ENCODE measurements at places on chromosomes 2 and 18.
A peak's percentile ranks its signal among the peaks of the same experiment; 100 is the strongest.

DNA sequence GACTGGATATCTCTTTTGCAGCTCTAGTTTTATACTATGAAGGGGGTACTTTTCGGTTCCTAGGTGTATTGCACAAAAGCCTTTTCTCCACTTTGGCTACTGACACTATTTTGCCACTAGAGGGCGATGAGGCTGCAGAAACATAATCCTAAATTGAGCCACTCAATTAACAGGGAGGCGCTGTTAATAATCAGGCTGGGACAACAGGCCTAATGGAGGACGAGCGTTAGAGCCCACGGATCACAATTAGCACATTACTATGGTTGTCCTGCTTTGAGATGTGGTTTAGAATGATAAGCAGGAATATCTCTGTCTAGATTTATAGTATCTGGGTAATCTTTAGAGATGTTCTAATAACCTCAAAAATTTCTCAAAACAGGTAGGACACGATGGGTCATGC, 62.2 kb upstream of the PMAIP1 start:
- DNase-seq, result peak; percentile 77

GRCh38 chr18:49707599-49707998, 105.7 kb downstream of the ACAA2 start:
- no peak for DNase-seq

- no peak for DNase-seq
These were observed 160.4 kb upstream of the TMEM200C start for GRCh38 chr18:6055711-6056110.

DNA sequence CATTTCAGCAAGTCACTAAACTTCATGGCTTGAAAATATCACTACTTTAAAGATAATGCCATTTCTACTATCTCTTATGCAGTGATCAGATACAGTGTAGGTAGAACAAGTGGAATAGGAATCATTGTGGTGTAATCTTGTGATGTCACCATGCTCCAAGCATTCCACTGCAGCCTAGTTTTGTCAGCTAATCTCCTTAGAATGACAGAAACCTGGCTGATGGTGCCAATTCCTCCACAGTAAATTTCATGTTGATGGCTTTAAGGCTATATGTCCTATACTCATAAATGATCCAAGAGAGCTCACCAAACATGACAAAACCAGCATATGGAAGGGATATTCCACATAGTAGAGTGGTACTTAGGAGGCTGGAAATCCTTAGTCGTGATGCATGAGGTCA, 184.9 kb downstream of the PDE1A start:
- no peak for DNase-seq

DNA sequence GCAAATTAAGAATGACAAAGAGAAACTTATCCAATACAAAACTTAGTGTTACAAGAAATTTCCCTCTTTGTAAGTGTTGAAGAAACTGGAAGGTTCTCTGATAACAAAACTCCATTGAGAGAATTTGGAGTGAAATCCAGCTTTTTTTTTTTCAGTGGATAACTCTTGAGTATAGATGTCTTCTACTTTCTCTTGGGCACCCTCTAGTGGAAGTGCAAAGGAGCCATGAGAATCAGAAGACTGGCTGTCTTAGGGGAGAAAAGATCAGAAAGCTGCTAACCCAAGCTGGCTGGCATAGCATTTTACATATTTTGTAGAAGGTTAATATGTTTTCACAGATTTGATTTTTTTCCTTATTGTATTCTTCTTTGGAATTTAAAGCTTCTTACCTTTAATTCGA, 138.8 kb upstream of the SATB2 start:
- DNase-seq, result no peak

GRCh38 chr2:95058466-95058988, 33.0 kb downstream of the MAL start:
- DNase-seq, result no peak

DNA sequence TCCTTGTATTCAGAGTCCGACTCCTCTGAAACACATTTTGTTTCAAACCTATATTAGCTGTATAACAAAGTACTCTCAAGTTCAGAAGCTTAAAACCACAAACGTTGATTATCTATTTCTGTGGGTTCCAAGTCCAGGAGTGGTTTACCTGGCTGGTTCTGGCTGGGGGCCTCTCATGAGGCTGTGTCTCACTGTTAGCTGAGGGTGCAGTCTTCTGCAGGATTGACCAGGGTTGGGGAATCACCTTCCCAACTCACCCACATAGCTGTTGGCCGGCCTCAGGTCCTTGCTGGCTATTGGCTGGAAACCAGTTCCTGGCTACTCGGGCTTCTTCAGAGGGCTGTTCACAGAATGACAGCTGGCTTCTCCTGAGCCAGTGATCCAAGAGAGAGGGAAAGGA, 18.0 kb upstream of the ATIC start:
- no peak for DNase-seq

DNA sequence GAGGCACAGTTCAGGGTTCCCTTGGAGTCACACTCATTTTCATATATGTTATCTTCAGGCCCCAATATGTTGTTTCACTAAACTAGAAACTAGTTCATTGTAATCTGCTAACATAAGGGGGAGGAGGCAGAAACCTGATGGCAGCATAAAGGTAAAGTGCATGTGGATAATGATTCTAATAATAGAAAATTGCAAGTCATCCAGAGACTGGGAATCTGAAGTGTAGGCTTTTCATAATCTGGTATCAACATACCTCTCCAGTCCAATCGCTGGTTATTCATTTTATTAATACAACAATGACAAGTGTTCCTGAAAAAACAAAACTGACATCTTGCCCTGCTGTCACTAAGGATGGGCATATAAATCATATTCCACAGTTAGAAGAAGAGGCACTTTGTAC, 326.3 kb upstream of the ZNF804A start:
- no peak for DNase-seq

DNA sequence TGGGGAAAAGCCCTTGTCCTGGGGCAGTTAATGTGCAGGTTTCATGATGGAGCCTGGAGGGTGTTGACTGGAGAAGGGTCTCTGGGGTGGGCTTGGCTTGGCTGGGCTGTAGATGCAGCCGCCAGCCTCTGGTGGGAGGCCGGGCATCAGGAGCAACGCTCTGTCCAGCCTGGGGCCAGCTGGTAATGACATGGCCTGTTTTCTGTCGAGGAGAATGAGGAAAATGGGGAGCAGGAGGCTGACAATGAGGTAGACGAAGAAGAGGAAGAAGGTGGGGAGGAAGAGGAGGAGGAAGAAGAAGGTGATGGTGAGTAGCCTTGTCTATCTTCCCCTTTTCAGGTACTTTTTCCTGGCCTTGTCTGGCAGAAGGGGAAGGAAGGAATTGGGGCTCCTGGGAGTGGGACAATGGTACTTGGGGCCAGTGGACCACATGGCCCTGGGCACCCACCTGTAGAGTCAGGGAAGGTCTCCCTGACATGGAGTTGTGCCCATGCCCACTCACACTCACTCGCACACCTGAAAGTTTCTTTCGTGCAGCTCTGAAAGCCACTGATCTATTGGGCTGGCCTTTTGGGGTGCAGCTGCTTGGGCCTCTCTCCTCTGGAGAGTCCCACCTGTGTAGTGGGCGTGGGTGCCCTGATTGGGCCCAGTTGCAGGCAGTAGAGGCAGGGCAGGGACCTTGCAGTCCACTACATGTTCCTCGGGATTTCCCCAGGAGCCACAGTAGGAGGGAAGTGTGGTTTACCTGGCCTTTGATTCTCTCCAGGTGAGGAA, 3.5 kb downstream of the PTMA start:
- DNase-seq, result peak; percentile 22

GRCh38 chr2:229252280-229252679, 18.8 kb downstream of the PID1 start:
- no peak for DNase-seq

GRCh38 chr2:117127680-117128079, 686.8 kb upstream of the DDX18 start:
- DNase-seq, result no peak

DNA sequence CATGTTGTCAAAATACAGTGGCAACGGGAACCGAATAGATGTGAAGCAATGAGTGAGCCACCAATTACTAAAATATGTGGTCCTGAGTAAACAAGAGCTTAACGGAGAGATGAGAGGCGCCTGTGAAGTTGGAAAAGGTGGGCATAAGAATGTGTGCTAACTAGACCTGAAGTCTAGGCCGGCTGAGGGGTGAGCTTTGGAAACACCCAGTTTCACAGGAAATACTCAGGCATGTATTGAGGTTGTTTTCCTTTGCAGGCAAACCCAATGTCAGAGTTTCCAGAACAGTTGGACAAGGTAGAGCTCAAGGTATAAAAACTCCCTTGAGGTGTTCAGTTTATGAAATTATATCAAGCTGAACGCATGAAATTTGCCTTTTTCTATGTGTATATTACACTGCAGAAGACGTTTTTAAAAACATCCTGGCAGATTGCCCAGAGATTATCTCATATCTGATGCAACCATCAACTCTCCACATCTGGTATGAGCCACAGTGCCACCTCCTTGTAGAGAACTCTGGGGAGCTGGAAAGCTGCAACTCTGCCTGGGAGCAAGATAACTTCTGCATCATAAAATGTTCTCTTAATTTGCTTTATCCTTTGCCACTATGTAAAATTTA, 3.9 kb upstream of the WDSUB1 start:
- peak; percentile 30 for DNase-seq

DNA sequence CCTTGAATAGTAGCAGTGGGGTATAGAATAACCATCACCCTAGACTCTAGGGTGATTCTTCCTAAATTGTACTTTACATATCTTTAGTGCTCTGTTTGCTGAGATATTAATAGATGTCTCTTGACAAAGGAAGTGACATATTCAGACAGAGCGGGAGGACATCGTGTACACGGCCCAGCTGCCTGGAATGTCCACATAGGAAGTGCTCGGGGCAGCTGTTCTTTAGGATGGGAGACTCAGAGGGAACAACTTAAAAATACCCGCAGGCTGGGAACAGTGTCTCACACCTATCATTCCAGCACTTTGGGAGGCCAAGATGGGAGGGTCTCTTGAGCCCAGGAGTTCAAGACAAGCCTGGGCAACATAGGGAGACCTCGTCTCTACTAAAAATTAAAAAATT, 206.1 kb downstream of the FAM210A start:
- DNase-seq, result no peak

DNA sequence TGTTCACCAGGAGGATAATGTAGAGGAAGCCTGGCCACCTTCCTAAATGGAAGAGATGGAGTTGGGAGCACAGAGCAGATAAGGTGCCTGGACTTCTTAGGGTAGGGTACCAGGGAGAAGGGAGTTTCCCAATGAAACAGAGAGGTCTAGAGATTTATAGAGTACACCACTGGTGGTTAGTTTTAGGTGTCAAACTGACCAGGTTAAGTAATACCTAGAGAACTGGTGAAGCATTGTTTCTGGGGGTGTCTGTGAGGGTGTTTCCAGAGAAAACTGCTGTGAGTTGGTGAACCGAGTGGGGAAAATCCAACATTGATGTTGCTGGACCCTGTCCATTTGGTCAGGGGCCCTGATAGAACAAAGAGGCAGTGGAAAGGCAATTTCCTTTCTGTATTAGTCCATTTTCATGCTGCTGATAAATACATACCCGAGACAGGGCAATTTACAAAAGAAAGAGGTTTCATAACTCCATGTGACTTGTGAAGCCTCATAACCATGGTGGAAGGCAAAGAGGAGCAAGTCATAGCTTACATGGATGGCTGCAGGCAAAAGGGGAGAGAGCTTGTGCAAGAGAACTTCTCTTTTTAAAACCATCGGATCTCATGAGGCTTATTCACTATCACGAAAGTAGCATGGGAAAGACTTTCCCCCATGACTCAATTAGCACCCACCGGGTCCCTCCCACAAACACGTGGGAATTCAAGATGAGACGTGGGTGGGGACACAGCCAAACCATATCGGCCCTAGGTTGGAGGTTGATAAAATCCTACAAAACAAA, 260.8 kb downstream of the CBLN2 start:
- no peak for DNase-seq

- DNase-seq, result no peak
These were observed 126.5 kb upstream of the ATP5MC3 start for GRCh38 chr2:175308005-175308404.

DNA sequence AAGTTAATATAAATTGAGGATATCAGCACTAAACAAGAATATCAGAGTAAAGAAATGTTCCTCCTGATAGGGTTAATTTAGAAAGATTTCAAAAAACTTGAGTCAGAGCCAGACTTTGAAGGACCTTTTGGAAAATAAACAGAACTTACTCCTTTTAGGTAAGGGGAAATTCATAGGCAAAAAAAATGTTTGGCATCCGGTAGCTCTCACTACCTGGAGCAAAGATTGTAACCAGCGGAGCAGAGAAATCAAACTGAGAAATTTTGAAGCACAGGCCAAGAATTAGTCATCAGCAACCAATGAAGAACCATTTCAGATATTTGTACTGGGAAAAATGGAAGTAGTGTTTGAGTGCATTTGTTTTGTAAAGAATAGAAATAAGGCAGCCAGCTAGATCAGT, 113.0 kb downstream of the ICA1L start:
- DNase-seq, result no peak

- DNase-seq, result no peak
These were observed 9.9 kb downstream of the OR6B3 start for GRCh38 chr2:240043279-240043989.

DNA sequence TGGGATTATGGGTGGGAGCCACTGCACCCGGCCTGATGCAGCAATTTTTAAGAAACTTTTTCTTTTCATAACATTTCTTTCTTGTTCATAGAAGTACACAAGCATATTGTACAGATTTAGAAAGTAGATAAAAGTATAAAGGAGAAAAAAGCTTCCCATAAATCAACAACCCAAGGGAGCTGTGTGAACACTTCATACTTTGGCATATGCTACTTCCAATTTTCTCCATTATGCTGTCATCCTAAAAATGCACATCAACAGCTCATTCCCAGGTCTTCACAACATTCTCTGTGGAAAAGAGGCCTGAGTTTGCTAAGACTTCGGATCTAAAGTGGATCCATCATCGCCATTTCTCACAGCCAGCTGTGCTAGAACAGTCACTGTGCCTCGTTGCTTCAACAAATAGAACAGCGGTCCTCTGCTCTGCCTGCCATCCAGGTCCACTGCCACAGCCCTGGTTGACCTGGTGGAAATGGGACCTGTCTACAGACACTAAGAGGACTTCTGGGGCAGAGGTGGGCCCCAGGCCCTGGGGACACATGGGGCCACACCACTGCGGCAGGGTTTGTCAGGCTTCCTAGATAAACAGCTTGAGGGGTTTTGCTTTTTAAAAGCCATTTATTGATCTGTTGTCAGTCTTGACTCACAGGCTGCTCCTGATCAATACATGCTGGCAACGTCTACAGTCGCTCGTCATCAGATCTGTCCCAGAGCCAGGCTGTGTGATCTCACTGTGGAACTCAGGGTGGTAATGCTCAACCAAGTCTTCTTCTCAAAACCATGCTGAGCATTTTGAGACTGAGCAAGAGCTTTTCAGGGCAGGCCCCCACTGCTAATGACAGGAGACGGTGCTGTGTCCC, 72.7 kb upstream of the MGAT4A start:
- DNase-seq, result no peak

DNA sequence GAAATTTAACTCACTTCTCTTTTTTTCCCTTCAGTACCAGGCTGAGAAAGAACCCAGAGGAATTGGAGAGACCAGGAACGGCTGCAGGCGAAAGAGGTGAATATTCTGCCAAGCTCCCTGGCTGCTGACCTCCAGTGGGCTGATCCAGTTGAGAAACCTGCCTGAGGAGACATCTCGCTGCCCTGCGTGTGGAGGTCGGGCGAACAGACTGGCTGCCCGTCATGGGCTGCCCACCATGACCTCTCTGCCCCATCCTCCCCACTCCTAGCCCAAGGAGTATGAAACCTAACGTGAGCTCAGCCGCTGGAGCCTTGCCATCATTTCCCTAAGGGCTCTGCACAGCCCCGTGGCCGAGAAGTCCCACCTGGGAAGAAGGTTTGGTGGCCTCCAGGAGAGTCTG, 148.8 kb upstream of the SALL3 start:
- no peak for DNase-seq

GRCh38 chr2:201628545-201628944, 14.8 kb downstream of the TMEM237 start:
- no peak for DNase-seq
